ENCODE measurements at places on chromosomes 6 and 20.

GRCh38 chr20:33685328-33686099 lies 671 bp downstream of the E2F1 start:
- peak; percentile 26 for DNase-seq

- DNase-seq = no peak
Observed at GRCh38 chr6:54515713-54516112, 207.5 kb downstream of the TINAG start.

DNA sequence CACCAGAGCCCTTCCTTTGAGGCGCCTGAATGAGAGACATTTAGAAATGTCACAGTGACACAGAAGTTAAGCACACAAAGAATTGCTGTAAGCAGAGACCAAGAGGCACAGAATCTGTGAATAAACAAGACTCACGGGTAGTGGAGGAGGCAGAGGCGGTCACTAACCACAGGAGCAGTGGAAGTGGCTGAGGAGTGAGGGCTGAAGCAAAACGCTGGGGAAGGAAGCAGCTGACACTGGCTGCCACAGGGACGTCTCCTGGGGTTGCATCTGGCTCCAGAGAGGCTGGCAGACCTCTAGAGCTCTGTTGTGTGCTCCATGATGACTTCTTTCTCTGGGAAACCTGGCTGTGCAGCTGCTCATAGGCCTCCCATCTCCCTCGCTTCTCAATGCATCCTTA lies 65.0 kb upstream of the SLC2A12 start:
- no peak for DNase-seq

DNA sequence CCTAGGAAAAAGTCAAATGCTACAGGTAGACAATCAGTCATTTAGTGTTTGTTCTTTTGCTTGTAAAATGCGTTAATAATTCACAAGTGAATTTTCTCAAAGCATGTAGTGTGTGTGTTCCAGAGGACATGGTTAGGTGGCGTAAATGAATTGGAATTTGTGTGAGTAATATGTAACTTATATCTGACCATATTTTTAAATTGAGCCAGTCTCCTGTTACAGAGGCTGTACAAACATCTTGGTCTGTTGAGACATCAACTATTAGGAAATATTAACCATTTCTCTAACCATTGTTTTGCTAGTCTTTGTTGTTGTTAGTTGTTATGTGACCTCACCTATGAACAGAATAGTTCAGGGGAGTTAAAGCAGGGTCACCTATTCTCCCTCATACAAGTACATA lies 22.7 kb downstream of the MCM8 start:
- DNase-seq = no peak

DNA sequence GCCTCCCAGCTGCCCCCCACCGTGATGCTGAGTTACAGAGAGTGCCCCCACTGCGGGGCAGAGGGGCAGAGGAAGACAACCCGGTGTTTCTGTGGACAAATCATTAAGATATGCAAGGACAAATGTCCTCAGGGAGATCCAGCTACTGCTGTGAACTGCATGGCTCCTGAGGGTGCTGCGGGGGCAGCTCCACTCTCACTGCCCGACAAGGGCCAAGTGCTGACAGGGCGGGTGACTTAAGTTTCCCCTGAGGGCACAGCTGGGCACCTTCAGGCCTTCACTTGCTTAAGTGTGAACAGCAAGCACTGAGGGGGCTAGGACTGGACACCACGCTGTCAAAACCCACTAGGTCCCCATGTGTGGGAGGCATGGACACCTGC lies 26.2 kb upstream of the TCFL5 start:
- no peak for DNase-seq

GRCh38 chr6:97269821-97270220 lies 13.2 kb downstream of the MMS22L start:
- DNase-seq = no peak

GRCh38 chr6:38714239-38715015 lies 684 bp upstream of the DNAH8 start:
- DNase-seq = no peak

Measured in stimulated activated CD8-positive, alpha-beta memory T cell treated with anti-CD3 and anti-CD28 coated beads, Interleukin-7, amount 100 ng/mL, for 4 hours (primary cell).